ENCODE measurements at places on chromosomes 3 and 15.

- no peak for DNase-seq
These were observed 1109.2 kb upstream of the ALCAM start for GRCh38 chr3:104257486-104257885.

- DNase-seq: no peak
These were observed 61.1 kb downstream of the ST3GAL6 start for GRCh38 chr3:98824256-98824655.

- DNase-seq: no peak
These were observed 6.4 kb downstream of the PSTPIP1 start for GRCh38 chr15:77001351-77001750.

GRCh38 chr3:170278627-170279026, 56.4 kb downstream of the PRKCI start:
- no peak for DNase-seq

- no peak for DNase-seq
These were observed 2.9 kb downstream of the PHC3 start for GRCh38 chr3:170178651-170179050.

DNA sequence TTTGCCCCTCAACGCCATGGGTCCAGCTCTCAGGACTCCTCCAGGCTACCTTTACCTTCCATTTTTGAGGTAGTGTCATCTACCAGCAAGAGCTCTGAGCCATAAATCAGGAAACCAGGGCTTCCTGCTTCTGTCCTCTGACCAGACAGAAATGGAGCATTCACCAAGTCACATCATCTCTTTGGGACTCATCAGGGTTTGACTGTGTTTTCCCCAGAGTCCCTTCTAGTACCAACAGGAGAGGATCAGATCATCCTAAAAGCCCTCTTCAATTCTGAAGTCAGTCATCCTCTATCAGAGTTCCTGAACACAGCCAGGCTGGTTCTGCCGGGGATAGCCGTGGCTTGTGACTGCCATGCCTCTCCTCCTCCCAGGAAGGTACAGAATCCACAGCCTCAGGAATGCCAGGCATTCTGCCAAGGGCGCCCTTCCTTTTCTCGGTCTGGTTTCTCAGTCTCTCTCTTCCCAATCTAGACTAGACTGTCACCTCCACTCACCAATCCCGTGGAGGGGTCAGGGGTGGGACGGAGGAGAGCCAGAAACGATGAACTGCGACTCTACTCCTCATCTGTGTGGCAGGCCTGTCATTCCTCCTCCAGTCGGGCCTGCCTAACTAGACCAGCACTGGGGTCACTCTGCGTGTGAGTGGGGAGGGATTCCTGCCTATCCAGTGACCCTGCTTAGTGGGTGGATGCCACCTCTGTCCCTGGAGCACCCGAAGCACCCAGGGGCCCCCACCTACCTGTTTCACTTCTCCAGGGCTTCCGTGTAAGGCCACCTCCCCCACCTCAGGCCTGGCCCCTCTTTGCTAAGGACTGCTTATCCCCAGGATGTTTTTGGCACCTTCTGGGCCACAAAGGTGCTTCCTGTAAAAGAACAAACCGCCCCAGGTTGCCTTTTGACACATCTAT, 30.9 kb downstream of the CCNL1 start:
- DNase-seq: no peak

DNA sequence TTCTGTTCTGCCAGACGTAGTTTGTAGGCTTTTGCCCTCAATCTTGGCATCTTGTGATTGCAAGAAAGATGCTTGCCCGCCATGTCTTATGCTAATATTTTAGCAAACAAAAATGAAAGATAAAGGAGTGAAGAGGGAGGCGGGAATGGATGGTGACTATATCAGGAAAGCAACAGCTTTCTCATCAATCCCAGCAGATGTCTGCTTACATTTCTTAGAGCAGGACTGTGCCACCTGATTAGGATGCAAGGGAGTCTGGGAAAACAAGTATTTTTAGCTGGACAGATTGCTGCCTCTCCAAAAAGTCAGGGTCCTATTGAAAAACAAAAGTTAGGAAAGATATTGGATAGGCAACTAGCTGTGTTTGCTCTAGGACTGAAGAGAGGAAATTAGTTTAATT, 34.6 kb upstream of the DPH6 start:
- no peak for DNase-seq

DNA sequence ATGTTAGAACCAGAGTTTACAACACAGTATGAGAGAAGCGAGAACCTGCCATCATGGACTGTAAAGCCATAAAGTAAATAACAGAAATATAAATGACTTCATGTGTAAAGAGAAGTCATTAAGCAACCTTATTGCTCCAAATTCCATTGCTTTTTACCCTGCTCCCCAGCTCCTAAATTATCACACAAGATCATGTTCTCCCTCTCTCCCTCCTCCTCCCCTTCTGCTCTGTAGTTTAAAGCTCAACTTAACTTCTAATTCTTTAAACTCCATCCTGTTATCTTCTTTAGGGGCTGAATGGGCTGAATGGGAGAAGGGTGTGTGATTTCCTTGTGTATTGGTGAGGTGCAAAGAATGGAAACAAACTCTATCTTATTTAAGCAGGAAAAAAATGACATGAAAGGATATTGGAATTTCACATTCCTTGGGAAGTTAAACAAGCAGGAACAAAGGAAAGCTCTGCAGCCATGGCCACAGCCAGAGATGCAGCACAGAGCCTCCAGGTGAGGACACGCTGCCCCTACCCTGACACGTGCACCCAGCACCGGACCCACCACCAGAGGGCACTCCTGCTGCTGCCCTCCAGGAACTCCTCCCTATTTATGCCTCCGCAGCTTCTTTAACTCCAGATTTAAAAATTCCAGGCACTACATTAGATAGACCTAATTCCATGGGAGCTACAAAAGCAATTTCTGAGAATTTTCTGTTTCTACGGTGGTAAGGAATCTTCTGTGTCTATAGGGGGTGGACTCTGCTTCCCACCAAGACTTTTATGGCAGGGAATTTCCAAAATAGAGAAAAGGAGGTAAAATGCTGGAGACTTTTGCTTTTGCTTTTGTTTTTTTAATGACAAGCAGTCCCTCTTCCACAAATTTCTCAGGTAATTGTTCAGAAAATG, 76.9 kb upstream of the ABI3BP start:
- DNase-seq: no peak

GRCh38 chr3:160187288-160187687, 37.9 kb upstream of the C3orf80 start:
- no peak for DNase-seq

GRCh38 chr3:184691397-184692231, 20.2 kb downstream of the MAGEF1 start:
- no peak for DNase-seq

DNA sequence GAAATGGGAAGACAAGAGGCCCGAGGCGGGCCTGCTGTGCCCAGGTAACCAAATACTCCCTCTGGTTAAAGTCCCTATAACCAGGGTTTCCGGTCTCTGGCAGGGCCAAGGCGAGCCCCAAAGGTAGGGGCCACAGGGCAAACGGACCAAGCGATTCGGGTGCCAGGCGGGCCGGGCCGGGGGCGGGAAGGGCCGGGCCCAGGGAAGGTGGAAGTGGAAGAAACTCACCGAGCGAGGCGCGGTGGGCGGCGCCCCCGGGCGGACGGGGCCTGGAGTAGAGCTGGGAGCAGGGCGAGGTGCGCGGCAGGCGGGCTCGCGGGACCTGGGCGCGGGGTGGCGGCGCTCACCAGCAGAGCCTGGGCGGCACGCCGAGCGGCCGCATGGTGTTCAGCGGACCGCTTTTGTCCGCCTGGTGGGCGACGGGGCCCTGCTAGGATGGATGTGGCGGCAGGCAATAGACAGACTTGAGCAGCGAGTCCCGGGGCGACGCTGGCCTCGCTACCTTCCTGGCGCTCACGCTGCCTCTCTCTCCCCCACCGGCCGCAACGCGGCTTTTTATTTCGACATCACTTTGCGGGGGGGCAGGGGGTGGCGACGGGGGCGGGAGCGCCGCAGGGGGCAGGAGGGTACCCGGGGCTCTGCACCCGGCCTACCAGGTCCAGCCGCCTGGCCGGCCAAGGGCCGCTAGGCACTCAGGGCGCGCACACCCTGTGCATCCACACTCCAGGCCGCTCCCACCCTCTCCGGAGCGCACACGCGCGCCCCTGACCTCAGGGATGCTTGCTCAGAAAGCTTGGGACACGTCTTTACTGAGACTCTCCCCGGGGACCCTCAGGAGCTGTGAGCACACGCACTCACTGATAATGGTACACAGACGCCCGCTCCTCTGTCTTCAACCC, at the start of gene GATA2:
TSS of gene GATA2 (minus strand) at position 531 of the 899 bp plus-strand sequence. CDS start 6,170 bp downstream, outside the sequence.
- no peak for DNase-seq

DNA sequence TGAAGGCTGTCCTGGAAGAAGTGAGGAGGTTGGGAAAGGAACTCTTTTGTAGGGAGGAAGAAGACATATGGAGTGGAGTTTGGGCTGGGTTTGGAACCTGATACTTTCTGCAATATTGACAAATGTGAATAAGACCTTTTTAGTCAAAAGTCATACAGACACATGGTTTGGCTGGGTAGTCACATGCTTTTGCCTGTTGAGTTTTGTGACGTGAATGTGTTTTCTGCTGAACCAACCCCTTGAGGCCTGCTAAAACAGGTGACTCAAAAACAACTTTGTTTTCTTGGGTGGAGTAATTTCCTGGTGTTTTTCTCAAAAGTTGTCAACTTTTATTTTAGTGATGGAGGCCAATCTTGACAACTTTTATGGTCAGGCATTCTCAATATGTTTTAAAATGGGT, 39.4 kb upstream of the CCR4 start:
- no peak for DNase-seq

GRCh38 chr3:124656531-124656930, 73.7 kb upstream of the UMPS start:
- DNase-seq: no peak

GRCh38 chr15:72915843-72916242, 132.3 kb upstream of the ADPGK start:
- no peak for DNase-seq

- no peak for DNase-seq
These were observed 485.2 kb upstream of the PROK2 start for GRCh38 chr3:72270072-72270681.

DNA sequence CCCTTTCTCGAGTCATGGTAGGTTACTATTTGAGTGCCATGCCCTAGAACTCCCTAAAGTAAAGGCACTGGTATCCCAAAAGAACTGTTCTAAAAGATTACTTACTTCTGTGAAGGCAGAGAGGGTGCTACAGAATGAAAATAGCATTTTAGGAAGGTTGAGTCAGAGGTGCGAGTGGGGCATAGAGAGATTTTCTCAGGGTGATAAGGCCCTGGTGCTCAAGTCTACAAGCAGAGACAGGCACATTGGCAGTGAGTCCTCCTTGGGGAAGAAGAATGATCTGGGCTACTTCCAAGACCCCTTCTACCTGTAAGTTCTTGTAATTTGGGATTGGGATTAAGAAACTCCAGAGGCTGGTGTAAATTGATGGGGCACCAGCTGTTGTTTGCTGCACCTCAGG, 96.7 kb downstream of the AKAP13 start:
- DNase-seq: no peak

GRCh38 chr15:81098861-81099651, 35.0 kb upstream of the CFAP161 start:
- DNase-seq: no peak

DNA sequence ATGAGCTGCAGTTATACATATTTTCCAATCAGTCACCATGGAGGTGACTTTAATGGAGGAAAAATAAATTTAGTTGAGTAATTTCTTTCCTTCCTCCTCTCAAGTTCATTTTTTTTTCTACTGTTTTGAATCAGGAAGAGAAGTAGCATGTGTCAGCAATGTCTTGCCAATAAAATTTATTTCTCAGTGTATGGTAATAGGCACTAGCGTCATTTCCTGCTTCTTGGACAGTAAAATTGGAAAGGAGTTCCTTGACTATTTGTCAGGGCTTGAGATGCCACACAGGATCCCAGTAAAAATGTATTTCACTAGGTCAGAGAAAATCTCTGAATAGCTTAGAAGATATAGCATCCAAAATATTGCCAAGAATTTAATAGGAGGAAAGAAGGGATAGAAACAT, 605.9 kb downstream of the ROBO1 start:
- DNase-seq: no peak

GRCh38 chr3:172034786-172035685, 4.3 kb upstream of the FNDC3B start:
- DNase-seq: no peak

GRCh38 chr15:51864408-51865056, 35.1 kb downstream of the TMOD3 start:
- DNase-seq: no peak

DNA sequence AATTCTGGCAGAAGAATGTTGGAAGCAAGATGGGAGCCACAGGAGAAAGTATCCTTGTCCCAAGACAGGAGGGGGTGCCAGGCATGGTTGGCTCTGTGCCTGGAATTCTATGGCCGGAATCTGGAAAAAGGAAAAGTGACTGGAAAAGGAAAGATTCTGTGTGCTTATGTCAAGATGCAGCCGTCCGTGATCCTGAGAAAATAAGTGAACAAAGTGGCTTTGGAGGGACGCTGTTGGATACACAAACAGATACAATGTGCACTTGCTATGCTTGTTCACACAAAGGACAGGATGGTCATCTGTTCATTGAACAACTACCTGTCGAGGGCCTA, 28.5 kb upstream of the MUC20 start:
- DNase-seq: no peak

- no peak for DNase-seq
These were observed 105.6 kb downstream of the GTPBP8 start for GRCh38 chr3:113096188-113096892.
